Neuronal stem cell (in vitro differentiated cells): ENCODE measurements at places on chromosomes 4 and X.

DNA sequence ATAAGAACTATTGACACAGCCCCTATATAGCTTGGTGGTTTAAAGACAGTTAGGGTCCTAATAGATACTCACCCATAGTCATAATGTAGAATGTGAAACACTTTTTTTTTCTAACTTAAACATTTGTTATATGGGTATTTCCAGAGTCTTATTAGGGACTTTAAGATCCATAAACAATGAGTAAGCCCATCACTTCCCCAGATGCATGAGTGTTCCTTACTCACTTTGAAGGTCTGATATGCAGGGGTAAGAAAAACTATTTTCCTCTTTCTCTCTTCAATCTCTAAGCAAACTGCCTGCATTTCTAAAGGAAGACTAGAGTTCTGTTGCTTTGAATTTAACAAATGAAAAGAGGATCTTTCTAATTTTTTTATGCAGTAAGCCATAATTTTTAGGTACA is 443.6 kb upstream of the PITX2 start:
- no peak for DNase-seq

DNA sequence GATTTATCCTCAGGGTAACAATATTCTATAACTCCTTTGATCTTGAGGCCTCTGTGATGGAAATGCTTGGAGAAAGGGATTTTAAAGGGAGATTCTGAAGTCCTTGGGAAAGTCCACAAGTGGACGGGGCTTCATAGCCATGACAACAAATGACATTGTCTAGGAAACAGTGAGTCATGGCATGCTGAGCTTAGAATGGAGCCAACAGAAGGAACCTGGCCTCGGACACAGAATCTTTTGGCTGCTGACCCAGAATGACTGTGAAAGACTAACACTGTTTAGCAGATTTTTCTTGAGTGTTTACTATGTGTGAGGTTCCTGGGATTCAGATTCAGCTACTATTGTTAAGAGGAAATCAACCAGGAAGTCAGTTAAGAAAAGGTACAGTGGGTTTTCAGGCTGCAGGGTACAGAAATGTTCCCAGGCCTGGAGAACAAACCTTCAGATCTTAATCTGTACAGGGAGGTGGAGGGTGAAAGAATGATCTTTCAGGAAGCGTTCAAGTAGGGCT is 18.1 kb upstream of the CXCL2 start:
- DNase-seq, result no peak

- DNase-seq, result no peak
Measured at GRCh38 chr4:17723648-17724047, 57.8 kb downstream of the FAM184B start.

GRCh38 chr4:53937918-53938317 is 126.5 kb downstream of the CHIC2 start:
- no peak for DNase-seq

DNA sequence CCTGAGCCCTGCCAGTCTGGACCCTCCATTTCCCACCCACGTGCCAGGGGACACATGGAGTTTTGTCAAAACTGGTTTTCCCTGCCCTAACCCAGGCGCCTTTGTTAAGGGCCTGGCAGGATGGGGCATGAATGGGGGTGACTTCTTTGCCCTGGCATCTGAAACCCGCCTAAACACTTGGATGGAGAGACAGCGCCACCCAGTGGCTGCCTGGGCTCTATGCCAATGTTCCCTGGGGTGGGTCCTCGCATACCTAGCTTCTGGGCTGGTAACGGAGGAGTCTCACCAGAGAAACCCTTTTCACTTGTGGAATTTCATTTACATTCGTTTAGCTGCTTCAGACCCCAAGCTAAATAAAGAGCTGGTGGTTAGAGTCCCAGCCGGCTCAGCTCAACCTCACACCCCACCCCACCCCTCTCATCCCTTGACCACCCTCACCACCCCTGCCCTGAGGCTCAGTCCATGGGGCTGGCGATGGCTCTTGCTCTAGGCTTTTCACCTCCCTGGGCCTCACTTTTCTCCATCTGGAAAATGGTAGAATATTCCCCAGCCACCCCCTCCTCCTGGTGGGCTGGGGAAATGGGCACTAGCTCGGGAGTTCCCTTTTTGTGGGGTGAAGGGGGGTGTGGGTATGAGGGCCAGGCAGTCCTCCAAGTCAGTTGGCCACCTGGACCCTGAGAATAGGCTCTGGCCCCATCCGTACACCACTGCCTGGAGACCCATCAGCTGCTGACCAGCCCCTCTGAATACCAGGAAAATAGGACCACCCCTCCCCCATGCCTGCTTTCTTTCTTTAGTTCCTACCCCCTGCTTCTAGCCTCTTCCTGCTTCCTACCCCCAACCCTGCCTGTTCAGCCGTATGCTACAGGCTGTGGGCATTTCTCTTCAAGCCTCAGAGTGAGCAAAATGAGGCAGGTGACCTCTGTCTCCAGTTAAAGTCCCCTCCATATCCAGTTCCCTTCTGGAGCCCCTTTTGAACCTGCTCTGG is 57.1 kb upstream of the PJA1 start:
- peak; percentile 88 for DNase-seq

DNA sequence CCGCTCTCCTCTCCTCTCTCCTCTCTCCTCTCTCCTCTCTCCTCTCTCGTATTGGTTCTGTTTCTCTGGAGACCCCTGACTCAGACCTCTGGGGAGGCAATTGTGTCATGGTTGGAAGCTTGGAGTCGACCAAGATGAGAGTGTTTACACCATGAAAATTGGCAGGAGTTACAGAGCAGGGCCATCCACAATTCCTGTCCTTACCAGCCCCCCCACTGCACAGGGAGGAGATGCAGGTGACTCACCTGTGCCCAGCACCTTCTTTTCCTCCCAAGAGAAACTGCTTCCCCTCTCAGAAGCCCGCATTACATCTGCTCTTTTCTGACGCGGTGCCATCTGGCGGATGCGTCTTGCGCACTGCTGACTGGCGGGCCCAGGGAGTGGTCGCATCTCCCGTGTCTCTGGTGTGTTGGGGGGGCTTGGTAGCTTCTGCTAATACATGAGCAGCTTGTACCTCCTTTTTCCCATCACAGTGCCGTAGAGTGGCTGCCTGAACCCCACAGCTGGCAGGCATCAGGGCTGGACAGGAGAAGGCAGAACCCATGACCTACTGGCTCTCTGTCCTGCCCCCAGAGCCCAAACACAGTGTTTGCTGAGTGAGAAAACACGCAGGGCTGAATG is 31.4 kb upstream of the GPR78 start:
- no peak for DNase-seq

- peak; percentile 53 for DNase-seq
Measured at GRCh38 chr4:142353149-142353738, 492.9 kb downstream of the INPP4B start.

- peak; percentile 11 for DNase-seq
Measured at GRCh38 chr4:128354205-128354821, 66.7 kb upstream of the PGRMC2 start.

DNA sequence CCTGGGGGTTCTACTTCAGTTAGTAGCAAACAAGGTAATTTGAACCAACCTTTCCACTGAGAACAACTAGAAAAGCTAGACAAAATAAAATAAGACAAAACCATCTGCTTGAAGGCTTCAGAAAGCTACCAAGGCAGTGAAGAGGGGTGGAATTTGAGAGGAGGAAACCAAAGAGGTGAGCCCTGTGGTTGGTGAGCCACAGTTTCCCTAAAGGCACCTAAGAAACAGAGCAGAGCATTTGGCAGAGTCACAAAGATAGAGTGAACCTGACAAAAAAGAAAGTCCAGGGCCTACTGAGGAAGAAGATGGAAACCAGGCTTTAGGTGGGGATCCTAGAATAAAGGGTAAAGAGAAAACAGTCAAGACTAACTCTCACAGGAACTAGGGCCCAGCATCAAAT is 44.3 kb downstream of the CHST7 start:
- no peak for DNase-seq

- DNase-seq, result no peak
Measured at GRCh38 chrX:123665197-123665596, 67.7 kb downstream of the THOC2 start.

GRCh38 chr4:24777536-24778463 is 17.6 kb upstream of the SOD3 start:
- no peak for DNase-seq

DNA sequence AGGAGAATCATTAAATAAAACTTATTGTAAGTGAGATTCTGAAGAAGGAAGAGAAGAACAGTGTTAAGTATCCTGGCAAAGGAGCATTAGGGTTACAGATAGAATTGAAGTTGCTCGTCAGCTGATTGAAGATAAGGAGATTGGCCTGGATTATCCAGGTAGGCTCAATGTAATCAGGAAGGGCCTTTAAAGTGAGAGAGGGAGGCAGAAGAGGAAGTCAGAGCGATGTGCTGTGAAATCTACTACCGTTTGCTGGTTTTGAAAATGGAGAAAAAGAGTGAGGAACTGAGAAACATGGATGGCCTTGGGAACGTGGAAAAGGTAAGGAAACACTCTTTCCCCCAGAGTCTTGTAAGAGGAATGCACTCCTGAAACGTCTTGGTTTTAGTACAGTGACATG is 245.7 kb downstream of the ANTXR2 start:
- DNase-seq, result no peak

DNA sequence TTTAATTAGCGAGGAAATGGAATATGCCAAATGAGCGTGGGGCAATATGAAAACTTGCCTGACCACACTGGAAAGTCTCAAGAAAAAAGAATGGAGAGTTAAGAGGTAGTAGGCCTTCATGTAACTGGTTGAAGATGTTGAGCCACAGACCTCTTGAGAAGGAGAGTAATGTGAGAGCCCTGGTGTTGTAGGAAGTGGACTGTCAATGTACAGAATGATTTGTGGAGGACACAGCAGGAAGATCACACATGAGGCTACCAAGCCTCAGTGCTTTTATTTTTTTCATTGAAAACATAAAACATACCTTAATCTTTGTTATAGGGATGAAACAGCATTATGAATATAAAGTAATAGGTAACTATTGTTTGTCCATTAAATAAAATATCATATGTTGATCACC is 331.6 kb downstream of the UNC5C start:
- DNase-seq, result no peak

- no peak for DNase-seq
Measured at GRCh38 chrX:67596839-67597790, 53.3 kb downstream of the AR start.

- peak; percentile 67 for DNase-seq
Measured at GRCh38 chr4:57426779-57427395, 316.7 kb upstream of the IGFBP7 start.

DNA sequence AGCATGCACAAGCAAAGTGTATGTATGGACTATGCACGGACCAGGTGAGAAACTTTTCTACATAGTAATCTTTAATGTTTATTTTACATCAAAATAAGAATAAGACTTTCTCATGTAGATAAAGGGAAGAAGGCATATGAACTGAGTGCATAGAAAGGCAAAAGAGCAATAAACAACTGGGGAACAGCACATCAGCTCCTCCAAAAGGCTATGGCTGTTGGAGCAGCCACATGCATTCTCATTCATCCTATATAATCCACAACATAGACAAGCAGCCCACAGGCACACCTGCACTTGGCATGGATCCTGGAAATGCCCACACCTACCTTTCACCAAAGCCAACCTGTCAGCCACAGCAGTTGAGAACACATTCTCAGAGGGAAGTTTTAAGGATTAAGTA is 586.9 kb upstream of the INTU start:
- no peak for DNase-seq

DNA sequence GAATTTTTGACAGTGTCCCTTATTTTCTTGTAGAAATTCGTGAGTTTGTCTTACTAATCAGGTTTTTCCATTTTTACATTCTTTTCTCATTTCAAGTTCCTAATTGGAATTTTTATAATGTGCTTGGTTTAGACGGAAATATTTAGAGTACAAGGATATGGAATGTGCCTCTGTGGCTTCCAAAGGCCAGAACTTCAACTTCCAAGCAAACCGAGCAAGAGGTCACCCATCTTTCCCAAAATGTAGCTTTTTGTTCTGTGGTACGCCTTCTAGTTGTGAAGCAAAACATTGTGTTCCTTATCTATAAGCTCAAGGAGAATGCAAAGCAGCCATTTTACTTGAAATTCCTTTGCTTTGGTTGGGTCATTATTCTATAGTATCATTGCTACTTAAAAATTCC is 212.8 kb upstream of the PACRGL start:
- DNase-seq, result no peak

- no peak for DNase-seq
Measured at GRCh38 chr4:105807496-105807895, 87.8 kb upstream of the NPNT start.

GRCh38 chrX:11543249-11543648 is 122.5 kb downstream of the ARHGAP6 start:
- no peak for DNase-seq

- DNase-seq, result no peak
Measured at GRCh38 chr4:173591760-173592159, 61.7 kb upstream of the HAND2 start.

DNA sequence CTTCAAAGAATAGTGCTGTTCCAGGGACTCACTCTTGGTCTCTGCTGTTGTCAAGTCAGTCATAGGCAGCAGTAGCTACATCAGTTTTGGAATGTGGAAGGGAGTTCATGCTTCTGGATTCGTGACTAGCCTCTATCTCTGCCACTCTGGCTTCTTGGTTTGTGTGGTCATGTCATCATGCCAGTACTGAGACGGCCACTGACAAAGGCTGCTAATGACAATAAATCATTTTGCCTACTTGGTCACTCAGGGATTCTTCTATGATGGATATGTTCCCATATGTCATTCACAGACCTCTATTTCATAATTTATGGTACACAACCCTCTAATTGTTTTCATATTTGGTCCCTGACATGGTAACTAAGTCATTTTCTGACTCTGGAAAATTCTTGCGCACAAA is 450.8 kb upstream of the BOD1L1 start:
- DNase-seq, result no peak

DNA sequence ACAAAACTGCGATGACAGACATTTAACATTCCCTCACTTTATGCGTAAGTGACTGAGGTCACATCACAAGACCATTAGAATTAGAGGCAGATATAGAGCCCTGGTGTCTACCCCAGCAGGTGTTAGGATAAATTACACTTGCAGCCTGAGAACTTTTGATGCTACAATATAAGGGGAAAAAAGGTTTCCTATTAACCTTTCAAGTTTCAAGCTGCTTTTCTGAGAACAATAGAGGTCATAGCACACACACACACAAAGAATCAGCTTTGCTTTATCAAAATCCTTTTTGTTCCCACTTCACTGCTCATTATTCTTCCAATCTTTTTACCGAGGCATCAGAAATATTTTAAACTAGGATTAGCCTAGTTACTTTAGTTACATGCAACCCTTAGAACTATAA is 119.8 kb downstream of the COL25A1 start:
- no peak for DNase-seq

DNA sequence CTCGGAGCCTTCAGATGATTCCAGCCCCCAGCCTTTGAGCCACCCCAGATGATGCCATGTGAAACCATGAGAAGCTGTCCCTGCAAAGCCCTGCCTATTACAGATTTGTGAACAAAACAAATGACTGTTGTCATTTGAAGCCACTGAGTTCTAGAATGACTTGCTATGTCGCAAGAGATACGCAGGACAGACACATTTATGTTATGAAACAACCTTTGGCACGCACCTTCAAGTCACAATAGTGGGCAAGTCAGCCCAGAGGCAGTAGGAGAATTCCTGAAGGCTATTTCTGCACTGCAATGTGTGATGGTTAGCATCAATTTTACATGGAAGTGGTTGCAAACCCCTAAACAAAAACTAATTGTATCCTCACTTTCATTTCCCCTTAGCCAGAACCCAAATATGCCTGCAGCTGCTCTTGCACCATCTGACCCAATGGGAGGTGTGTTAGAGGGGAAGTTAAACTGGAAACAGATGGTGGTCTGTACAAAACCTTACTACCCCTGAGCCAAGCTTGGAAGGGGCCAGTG is 174.4 kb upstream of the ATP6AP2 start:
- DNase-seq, result no peak

GRCh38 chrX:72735561-72735960 is 21.5 kb upstream of the PHKA1 start:
- no peak for DNase-seq
